ENCODE measurements at places on chromosomes 5 and 9.

DNA sequence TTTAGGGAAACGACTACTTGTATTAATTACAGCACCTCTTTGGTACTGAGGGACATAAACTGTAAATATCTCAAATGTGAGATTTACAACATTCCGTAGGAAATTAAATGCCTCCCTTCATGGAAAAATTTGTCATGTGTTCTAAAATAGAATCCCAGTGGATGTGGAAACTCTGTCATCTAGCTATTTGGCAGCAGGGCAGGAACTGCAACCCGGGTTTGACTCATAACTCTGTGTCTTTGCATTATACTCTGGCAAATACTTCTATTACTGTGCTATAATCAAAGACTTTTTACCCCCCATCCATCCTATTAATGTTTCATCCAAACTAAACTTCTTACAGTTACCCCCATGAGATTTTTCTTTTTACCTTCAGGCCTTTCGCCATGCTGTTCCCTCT, 6.6 kb downstream of the PLPPR1 start:
- no peak for DNase-seq

GRCh38 chr9:36161187-36161586, 8.0 kb upstream of the CCIN start:
- DNase-seq, result no peak

DNA sequence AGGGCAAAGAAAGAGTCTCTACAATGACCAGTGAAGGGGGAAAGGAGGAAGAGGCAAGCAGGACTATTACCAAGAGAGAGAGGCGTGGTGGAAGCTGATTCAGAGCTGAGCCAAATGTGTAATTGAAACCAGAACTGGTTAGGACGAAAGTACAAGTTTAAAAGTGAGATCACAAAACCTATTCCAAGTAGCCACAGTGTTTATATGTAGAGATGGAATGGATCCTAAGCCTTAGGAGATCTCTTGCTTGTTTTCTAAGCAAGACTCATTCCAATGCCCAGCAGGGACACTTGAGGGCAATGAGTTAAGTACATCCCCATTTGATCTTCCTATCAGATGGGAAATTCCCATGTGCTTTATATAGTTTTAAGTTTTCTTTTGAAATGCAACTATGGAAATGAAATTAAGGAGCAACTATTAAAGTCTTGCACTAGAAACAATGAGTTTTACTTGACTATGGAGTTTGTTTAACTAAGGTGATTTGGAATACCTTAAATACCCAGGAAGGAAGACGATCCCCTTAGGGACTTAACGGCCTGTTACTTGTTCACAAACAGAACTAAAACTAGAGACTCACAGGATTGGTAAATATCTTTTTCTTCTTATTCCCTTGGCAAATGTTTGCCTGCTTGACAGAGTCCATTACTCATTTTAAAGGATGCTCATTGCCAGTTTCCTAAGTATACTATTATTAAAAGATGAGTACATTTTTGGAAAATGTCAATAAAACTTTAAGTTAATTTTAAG, 51.1 kb upstream of the SNX2 start:
- no peak for DNase-seq

GRCh38 chr9:21872696-21873095, 70.3 kb downstream of the MTAP start:
- no peak for DNase-seq

DNA sequence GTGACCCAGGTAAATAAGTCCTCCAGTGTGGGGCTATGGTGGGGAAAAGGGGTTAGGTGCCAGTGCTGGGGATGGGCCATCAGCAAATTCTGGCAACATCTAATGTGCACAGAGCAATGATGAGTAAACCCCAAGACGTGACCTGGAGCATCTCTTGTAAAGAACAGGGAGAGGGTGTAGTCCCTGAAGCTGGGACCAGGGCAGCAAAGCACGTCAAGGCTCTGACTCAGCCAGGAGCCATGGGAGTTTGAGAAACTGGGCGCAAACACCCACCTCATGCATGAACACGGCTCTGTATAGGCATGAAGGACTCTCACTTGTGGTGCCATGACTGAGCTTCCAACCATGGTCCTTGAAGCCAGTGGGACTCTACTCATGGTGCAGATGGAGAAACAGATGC, 51.8 kb downstream of the DUSP1 start:
- DNase-seq, result no peak

GRCh38 chr5:112239996-112240395, 179.1 kb downstream of the EPB41L4A start:
- DNase-seq, result no peak

- no peak for DNase-seq
Observed at GRCh38 chr5:142958944-142959682, 188.9 kb downstream of the ARHGAP26 start.

GRCh38 chr5:65364907-65365306, 116.8 kb downstream of the ADAMTS6 start:
- no peak for DNase-seq

GRCh38 chr5:65696892-65697291, 25.0 kb downstream of the SGTB start:
- no peak for DNase-seq

- DNase-seq, result no peak
Observed at GRCh38 chr9:136665111-136665703, 2.5 kb downstream of the EGFL7 start.

GRCh38 chr5:142544946-142545649, 140.8 kb downstream of the FGF1 start:
- no peak for DNase-seq

DNA sequence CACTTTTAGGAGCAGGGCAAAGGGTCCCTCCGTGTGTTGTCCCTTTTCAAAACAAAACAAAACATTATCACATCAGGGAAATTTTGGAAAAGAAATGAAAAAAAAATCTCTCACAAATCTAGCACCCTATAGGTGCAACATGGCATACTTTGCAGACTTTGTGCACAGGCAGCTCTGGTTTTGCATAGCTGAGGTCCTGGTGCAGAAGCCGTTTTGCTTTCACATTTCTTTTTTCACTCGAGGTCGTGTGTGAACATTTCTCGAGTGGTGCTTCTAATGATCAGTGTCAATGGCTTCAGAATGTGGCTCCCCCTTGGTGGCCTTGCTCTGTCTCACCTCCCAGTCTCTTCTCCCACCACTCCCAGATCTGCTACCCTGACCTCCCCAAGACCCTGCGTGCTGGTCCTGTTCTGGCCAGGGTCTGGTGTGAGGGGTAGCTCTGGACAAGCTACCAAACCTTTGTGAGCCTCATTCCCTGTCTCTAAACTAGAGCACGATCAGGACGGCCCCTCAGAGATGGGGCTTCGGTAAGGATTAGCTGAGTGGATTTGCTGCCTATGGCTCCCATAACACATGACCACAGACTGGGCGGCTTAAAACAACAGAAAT, 258.0 kb downstream of the NSG2 start:
- no peak for DNase-seq

- DNase-seq, result no peak
Observed at GRCh38 chr5:176355400-176356178, 6.0 kb downstream of the KIAA1191 start.
